ENCODE measurements at places on chromosomes 3 and 15.

GRCh38 chr3:169522595-169523529, 140.7 kb downstream of the MECOM start:
- DNase-seq = no peak

- DNase-seq = no peak
Measured at GRCh38 chr15:29924750-29925149, 102.5 kb upstream of the TJP1 start.

- peak; percentile 28 for DNase-seq
Measured at GRCh38 chr15:92521624-92522008, 127.9 kb downstream of the ST8SIA2 start.

- DNase-seq = no peak
Measured at GRCh38 chr15:58562135-58562534, 130.3 kb downstream of the LIPC start.

DNA sequence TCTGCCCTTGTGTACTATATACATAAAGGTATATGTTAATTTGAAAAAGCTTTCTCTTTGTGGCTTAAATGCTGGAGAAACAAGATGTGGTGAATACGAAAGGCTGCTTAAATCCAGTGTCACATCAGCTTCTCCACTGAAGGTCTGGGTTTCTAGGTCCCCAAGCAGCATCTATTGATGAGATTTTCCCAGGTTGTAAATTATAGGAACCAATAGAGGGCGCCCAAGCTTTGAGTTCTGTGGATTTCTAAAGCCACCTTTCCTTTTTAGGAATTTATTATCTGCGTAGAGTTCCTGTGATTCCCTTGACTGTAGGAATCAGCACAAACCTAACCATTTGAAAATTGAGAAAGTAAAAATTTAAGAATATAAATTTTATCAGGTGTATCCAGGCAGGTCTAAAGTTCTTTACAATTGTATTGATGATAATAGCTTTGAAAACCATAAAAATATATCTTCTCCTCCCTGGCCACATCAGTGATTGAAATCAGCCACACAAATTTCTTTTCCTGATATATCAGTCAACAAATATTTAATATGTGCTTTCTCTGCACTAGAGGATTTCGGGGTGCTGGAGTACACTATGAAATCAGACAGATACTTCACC, 88.3 kb upstream of the ADAMTSL3 start:
- peak; percentile 4 for DNase-seq

DNA sequence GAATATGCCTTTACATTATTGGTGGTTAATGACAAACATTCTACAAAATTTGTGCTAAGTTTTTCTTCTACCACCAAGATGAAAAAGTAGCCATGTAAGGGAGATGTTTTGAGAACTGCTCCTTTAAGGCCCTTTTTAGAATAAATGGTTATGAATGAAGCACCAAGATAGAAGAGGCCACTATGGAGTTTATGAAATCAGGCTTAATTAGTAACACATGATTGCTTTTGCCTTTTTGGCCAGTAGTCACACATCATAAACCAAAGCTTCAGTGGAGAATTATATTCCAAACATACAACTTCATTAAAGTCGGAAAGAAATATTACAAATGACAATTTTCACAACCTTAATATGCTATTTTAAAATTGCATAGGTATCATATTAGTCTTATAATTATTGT, 331.7 kb downstream of the RBMS3 start:
- DNase-seq = no peak
